ENCODE measurements at places on chromosomes 3 and 15. TPM values are rescaled to one million over a fixed set of nuclear protein-coding genes. Genes with fewer than 3 reads are reported as not detected.

GP5 gene
- not detected for polyA plus RNA-seq

TEX55 gene
- polyA plus RNA-seq: not detected

CYP19A1 gene
- 0.15 TPM for polyA plus RNA-seq

PRR20G gene
- not detected for polyA plus RNA-seq

GALNT15 gene
- 2.8 TPM for polyA plus RNA-seq

- H3K4me1 ChIP-seq: peaks cover 15% of the 10 kb centered on the region
- no peaks in the 10 kb centered on the region for H3K36me3 ChIP-seq
- no peak overlapping the region for H3K4me3 ChIP-seq
- no peaks in the 10 kb centered on the region for H3K27me3 ChIP-seq
Observed at GRCh38 chr3:58044691-58045483, 36.7 kb downstream of the FLNB start.

- H3K4me3 ChIP-seq: no peak overlapping the region
- no peaks in the 10 kb centered on the region for H3K36me3 ChIP-seq
- DNase-seq: no peak
- no peaks in the 10 kb centered on the region for H3K27me3 ChIP-seq
Observed at GRCh38 chr15:94607176-94607654, 375.9 kb downstream of the MCTP2 start.

GRCh38 chr15:74653426-74654102 is 37.9 kb downstream of the CLK3 start:
- H3K4me1 ChIP-seq: peaks cover 4% of the 10 kb centered on the region
- H3K36me3 ChIP-seq: no peaks in the 10 kb centered on the region
- H3K27me3 ChIP-seq: no peaks in the 10 kb centered on the region
- no peak overlapping the region for H3K27ac ChIP-seq

- no peaks in the 10 kb centered on the region for H3K36me3 ChIP-seq
- no peaks in the 10 kb centered on the region for H3K27me3 ChIP-seq
- H3K4me3 ChIP-seq: no peak overlapping the region
- DNase-seq: no peak
Observed at GRCh38 chr15:61612111-61612510, 383.0 kb upstream of the RORA start.

DNA sequence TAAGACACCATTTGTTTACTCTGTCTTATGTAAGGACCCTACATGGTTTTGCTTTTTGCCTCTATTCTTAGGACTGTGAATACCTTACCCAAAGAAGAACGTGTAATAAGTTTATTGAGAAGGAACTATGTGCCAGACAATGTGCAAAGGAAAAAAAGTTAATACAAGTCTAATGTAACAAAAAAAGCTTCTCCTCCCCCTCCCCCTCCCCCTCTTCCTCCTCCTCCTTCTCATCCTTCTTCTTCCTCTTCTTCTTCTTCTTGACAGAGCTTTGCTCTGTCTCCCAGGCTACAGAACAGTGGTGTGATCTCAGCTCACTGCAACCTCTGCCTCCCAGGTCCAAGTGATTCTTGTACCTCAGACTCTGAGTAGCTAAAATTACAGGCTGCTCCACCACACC is 50.9 kb upstream of the MITF start:
- no peaks in the 10 kb centered on the region for H3K27me3 ChIP-seq
- H3K27ac ChIP-seq: no peak overlapping the region
- DNase-seq: no peak
- H3K4me3 ChIP-seq: no peak overlapping the region
- H3K4me1 ChIP-seq: no peaks in the 10 kb centered on the region

- peak overlapping the region; percentile 85 for H3K4me3 ChIP-seq
- DNase-seq: no peak
- H3K36me3 ChIP-seq: no peaks in the 10 kb centered on the region
- H3K27me3 ChIP-seq: no peaks in the 10 kb centered on the region
- H3K4me1 ChIP-seq: no peaks in the 10 kb centered on the region
Observed at GRCh38 chr3:183254487-183255347, 1.7 kb downstream of the B3GNT5 start.

DNA sequence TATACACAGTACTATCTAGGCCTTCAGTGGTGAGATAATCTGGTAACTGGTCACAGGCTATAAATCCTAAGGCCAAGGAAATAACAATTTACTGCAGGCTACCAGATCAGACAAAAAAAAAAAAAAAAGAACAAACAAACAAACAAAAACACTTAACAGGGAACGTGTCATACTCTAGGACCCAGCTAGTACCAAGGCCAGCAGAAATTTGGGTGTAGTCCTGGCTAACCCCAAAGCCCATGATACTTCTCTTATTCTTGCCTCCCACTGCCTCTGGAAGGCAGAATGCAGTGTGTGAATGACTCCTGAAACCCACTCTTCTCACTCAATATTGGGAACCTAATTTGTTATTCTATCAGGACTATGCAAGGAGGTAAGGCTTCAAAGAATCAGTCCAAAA is 53.7 kb upstream of the ST3GAL6 start:
- peaks cover 9% of the 10 kb centered on the region for H3K4me1 ChIP-seq
- no peak overlapping the region for H3K4me3 ChIP-seq
- H3K36me3 ChIP-seq: no peaks in the 10 kb centered on the region
- no peak for DNase-seq
- H3K27ac ChIP-seq: peak overlapping the region; percentile 2

DNA sequence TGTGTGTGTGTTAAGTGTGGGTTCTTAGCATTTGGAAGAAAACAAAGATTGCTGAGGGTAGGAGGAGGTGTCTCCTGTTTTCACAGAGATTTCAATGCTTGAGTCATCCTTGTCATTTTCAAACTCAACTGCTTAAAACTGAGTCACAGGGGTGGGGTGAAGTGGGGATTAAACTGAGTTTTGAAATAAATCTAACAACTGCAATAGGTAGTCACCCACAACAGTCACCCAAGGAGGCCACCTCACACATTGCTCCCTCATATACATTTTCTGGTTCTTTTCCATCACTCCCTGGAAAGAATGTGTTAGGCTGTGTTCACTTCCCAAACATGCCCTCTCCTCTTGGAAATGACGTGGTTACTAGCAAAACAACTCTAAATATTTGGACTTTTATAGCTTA is 187.7 kb upstream of the CMC1 start:
- H3K4me3 ChIP-seq: no peak overlapping the region
- H3K36me3 ChIP-seq: no peaks in the 10 kb centered on the region
- no peaks in the 10 kb centered on the region for H3K4me1 ChIP-seq
- no peaks in the 10 kb centered on the region for H3K27me3 ChIP-seq
- H3K27ac ChIP-seq: no peak overlapping the region

- no peaks in the 10 kb centered on the region for H3K36me3 ChIP-seq
- H3K27ac ChIP-seq: no peak overlapping the region
- H3K4me1 ChIP-seq: no peaks in the 10 kb centered on the region
- H3K4me3 ChIP-seq: no peak overlapping the region
- DNase-seq: no peak
- no peaks in the 10 kb centered on the region for H3K27me3 ChIP-seq
Observed at GRCh38 chr15:33200444-33200843, 5.9 kb upstream of the FMN1 start.

- H3K27me3 ChIP-seq: no peaks in the 10 kb centered on the region
- H3K27ac ChIP-seq: no peak overlapping the region
- no peaks in the 10 kb centered on the region for H3K36me3 ChIP-seq
- H3K4me3 ChIP-seq: no peak overlapping the region
- DNase-seq: no peak
Observed at GRCh38 chr3:84082726-84083125, 876.1 kb upstream of the CADM2 start.

DNA sequence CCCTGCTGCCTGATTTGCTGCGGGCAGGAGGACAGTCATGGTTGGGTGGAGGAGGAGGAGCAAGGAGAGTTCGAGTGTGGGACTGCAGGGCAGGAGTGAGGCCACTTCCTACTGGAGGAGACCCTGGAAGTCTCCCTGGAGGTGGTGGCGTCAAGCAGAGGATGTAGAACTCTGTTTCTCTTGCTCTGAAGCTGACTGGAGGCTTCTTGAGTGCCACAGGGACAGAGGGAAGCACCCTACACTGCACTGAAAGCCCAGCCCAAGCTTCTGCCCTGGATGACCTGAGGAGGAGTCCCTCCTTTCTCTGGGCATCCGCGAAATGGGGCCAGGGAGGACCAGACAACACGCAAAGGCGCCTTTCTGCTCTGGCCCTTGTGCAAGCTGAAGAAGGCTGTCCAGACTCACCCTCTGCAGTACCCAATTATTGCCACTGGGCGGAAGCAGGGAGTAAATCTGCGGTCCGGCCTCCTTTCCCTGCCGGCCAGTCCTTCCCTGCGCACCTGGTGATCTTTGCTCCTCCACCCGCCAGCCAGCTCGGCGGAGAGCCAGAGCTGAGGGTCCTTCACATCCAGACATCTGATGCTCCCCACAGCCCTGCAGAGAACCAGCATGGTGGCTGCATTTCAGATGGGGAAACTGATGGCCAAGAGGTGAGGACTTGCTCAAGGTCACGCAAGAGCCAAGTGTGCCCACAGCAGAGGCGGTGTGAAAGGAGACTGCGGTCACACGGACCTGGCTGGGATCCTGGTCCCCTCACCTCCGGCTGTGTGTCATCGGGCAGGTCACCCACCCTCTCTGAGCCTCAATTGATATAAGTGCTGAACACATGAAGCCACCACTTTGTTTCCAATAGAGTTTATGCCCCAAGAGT is 207.1 kb downstream of the TBC1D2B start:
- no peaks in the 10 kb centered on the region for H3K27me3 ChIP-seq
- H3K4me1 ChIP-seq: no peaks in the 10 kb centered on the region
- H3K4me3 ChIP-seq: no peak overlapping the region
- no peaks in the 10 kb centered on the region for H3K36me3 ChIP-seq
- no peak overlapping the region for H3K27ac ChIP-seq

- H3K27me3 ChIP-seq: no peaks in the 10 kb centered on the region
- H3K4me1 ChIP-seq: no peaks in the 10 kb centered on the region
- H3K27ac ChIP-seq: no peak overlapping the region
- DNase-seq: no peak
- H3K36me3 ChIP-seq: no peaks in the 10 kb centered on the region
Observed at GRCh38 chr3:38039899-38040261, 872 bp downstream of the DLEC1 start.

DNA sequence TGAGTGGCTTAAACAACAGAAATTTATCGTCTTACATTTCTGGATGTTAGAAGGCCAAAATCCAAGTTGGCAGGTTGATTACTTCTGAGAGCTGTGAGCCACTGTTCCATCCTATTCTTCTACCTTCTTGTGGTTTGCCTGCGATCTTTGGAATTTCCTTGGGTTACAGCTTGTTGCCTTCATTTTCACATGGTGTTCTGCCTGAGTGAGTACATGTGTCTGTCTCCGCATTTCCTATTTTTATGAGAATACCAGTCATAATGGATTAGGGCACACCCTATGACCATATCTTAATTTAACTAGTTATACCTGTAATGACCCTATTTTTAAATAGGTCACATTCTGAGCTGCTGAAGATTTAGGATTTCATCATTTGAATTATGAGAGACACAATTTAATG is 294.3 kb downstream of the CNTN4 start:
- H3K27me3 ChIP-seq: no peaks in the 10 kb centered on the region
- no peak overlapping the region for H3K27ac ChIP-seq
- H3K4me3 ChIP-seq: no peak overlapping the region
- no peaks in the 10 kb centered on the region for H3K4me1 ChIP-seq
- no peaks in the 10 kb centered on the region for H3K36me3 ChIP-seq
- no peak for DNase-seq

DNA sequence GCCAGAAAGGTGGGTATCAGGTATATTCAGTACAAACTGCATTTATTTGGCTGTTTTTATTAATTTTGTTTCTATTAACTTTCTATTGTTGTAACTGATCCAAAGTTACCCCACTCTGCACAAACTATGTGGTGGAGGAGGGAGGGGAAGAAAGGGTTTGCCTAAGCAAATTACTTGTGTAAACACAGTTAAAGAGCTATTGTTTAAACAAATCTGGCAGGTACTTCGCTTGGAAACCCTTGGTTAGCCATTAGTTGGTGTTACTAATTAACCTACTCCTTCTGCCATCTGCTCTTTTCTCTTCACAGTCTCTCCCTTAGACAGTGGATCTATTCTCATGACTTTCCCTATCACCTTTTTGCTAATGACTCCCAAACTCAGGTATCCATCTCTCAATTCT is 328.4 kb upstream of the NECTIN3 start:
- no peak for DNase-seq
- no peaks in the 10 kb centered on the region for H3K27me3 ChIP-seq
- H3K4me3 ChIP-seq: no peak overlapping the region

DNA sequence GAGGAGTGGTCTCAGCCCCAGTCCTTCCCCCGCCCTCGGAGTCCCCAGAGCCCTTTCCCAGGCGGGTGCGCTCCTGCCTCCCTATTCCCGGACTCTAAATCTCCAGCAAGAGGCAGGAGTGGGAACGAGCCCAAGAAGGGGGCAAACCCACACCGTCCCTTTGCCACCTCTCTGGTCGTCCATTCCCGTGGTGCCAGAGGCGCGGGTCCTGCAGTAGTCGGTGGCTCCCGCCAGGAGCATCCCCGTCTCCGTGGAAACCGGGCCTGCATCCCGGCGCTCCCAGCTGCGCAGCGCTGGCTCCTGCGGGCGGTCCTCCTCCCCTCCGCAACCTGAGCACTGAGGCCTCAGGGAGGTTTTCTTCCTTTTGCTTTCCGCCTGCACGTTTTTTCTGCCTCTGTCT is 44.8 kb downstream of the LHFPL4 start:
- H3K4me3 ChIP-seq: no peak overlapping the region
- no peaks in the 10 kb centered on the region for H3K36me3 ChIP-seq
- no peaks in the 10 kb centered on the region for H3K4me1 ChIP-seq
- H3K27me3 ChIP-seq: no peaks in the 10 kb centered on the region
- H3K27ac ChIP-seq: no peak overlapping the region

GRCh38 chr15:79467865-79468586 is 35.9 kb downstream of the MINAR1 start:
- no peak overlapping the region for H3K4me3 ChIP-seq
- no peak overlapping the region for H3K27ac ChIP-seq
- H3K36me3 ChIP-seq: no peaks in the 10 kb centered on the region

GRCh38 chr3:188580659-188581058 is 426.7 kb downstream of the LPP start:
- peaks cover 7% of the 10 kb centered on the region for H3K4me1 ChIP-seq
- H3K27ac ChIP-seq: no peak overlapping the region
- H3K4me3 ChIP-seq: no peak overlapping the region

GRCh38 chr3:154864947-154865346 is 215.2 kb upstream of the MME start:
- no peaks in the 10 kb centered on the region for H3K27me3 ChIP-seq
- H3K4me1 ChIP-seq: no peaks in the 10 kb centered on the region
- H3K36me3 ChIP-seq: no peaks in the 10 kb centered on the region
- H3K4me3 ChIP-seq: no peak overlapping the region

DNA sequence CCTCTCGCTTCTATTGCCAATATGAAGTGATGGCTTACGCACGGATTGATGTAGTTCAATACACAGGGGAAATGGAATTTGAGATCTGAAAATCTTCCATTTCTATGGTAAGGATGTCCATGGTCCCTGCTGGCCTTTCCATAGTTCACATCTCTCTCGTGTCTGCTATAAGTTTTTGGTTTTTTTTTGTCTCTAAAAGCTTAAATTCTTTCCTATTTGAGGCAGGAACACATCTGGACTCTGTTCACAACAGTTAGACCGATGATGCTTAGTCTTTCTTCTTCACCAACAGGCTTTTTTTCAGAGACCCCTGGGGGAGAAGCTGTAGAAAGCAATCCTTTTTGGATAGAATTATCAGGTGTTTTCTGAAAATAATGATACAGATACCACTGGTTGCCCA is 108.1 kb downstream of the XXYLT1 start:
- H3K36me3 ChIP-seq: no peaks in the 10 kb centered on the region
- no peaks in the 10 kb centered on the region for H3K4me1 ChIP-seq
- H3K27me3 ChIP-seq: no peaks in the 10 kb centered on the region
- H3K4me3 ChIP-seq: no peak overlapping the region
- DNase-seq: no peak
- H3K27ac ChIP-seq: peak overlapping the region; percentile 20

Measured in pancreas (tissue), 10 donors.